Omental fat pad (tissue), 4 donors: ENCODE measurements at places on chromosomes 12 and 14.

DNA sequence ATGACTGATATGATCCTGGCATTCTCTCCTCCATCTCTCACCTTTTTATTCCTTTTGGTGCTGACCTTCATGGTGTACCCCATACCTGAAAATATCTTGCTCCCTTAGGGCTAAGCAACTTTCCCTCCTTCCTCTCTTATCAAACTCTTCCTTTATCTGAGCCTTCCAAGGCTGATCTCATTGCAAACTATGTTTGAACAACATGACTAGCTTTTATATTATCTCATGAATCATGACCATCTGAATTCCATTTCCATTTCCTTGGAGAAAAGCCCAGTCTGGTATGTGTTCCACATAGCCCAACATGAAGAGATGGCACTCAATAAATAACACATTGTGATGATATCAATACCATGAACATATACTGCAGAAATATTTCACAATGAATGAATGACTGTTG is 111.6 kb downstream of the TSPAN8 start:
- DNase-seq = no peak

GRCh38 chr14:96064866-96065265 is 25.7 kb downstream of the C14orf132 start:
- DNase-seq = no peak

- DNase-seq = no peak
Observed at GRCh38 chr12:84960918-84961317, 48.3 kb upstream of the SLC6A15 start.

- no peak for DNase-seq
Observed at GRCh38 chr14:46490238-46490685, 161.3 kb downstream of the RPL10L start.

DNA sequence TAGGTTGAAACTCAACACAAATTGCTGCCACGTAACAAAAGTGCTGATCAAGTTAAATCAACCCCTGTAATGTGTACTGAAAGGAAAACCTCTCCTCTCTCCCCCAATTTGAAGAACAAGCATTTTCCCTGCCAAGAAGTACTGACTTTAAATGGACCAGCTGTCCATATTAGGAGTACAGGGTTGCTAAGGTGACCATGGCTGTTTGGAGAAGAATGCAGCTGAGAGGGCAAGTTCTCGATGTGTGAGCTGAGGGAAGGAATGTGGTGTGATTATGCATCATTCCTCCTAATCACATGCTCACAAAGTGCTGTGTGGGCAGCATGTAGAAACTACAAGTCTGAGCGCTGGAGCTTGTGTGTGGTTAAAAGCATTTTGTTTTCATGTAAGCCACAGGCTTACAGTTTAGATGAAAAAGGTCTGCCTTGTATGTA is 50.9 kb upstream of the CCT2 start:
- peak; percentile 26 for DNase-seq
